Glomerular endothelial cell (primary cell): ENCODE measurements at places on chromosomes 16 and 17.

GRCh38 chr17:76599694-76600460, 14.2 kb upstream of the ST6GALNAC2 start:
- no peak for DNase-seq

DNA sequence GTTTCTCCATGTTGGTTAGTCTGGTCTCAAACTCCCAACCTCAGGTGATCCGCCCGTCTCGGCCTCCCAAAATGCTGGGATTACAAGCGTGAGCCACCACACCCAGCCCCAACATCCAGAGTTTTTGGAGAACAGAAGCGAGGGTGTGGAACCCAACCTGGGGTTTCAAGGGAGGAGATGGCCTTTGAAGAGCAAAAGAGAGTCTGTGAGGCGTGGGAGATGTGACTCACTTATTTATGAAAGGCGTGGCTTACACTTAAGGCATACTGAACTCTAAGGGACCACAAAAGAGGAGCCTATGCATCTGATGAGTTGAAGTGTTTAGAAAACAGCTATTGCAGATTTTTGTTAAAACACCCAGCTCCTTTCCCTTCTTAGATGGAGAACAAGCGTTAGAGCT, 18.9 kb downstream of the ARSG start:
- no peak for DNase-seq

DNA sequence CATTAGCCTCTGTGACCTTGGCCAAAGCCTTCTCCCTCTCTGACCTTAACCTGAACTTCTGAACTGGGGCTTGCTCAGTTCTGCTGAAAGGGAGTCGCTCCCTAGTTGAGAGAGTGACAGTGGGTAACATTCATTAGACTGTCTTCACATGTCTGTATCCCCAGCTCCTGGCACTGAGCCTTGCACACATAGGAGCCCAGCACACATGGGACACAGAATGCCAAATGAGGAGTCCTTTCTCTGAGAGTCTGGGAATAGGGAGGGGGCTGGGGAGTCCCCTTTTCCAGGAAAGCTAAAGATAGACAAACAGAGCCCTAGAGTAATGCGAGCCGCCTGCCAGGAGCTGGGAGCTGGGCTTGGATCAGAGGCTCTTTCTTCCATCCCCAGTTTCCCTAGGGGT, 2.5 kb downstream of the TAC4 start:
- DNase-seq, result no peak

GRCh38 chr17:78258323-78259191, 27.1 kb downstream of the TMEM235 start:
- no peak for DNase-seq

DNA sequence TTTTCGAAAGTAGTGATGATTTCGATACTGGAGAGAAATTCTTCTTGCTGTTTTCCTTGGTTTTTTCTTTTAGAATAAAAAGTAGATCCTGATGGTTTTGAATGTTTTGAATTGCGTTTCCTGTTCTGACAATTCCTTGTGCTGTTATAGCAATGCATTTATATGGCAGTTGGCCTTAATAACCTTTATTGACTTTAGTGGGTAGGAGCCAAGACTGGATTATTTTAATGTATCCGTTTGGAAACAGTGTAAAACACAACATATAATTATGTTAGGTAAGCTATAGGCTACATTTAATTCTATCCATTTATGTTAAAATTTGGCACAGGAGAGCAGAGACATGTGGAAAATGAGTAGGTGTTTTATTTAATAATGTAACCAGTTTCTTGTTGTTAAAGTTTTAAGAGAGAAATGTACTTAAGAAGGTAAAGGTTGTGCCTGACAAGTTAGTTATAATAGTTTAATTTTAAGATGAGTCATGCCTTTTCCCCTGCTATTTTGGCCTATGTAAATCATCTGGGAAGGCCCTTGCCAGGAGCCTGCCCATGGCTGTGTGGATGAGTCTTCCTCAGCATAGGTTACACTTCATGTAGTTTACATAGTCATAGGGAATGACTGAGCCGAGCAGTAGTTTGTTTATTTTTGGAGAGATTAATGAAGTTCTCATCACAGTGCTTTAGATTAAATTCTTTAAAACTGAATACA, 189.9 kb downstream of the FTO start:
- DNase-seq, result no peak

DNA sequence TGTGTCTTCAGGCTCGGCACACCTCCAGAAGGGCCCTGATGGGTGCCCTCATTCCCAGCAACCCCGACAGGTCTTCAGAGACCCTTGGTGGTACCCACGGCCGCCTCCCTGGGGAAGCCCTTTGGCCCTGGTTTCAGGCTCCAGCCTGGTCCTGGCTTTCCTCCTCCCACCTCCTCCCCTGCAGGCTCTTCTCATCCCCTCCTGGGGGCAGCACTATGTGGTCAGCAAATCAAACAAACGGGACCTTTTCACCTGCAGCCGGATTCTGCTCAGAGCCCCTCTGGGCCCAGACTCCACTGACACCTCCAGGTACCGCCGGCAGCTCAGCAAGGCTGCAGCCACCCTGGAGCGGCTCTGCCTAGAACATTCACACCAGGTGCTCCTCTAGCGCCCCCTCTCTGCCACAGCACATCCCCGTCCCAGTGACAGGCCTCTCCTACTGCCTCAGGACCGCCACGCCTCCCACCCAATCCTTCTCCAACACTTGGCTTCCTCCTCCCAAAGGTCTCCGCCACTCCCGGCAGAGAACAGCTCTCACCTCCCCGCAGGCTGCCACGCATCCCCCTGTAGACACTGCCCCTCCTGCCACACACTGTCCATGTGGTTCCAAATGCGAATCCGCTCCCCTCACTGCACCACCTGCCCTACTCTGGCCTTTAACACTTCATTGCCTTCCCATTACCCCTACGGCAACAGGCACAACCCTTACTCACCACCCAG, 12.0 kb downstream of the CORO7 start:
- DNase-seq, result no peak

- DNase-seq, result no peak
Observed at GRCh38 chr17:73841431-73842060, 197.3 kb upstream of the SDK2 start.

- DNase-seq, result no peak
Observed at GRCh38 chr16:56779906-56780305, 50.0 kb downstream of the NUP93 start.

DNA sequence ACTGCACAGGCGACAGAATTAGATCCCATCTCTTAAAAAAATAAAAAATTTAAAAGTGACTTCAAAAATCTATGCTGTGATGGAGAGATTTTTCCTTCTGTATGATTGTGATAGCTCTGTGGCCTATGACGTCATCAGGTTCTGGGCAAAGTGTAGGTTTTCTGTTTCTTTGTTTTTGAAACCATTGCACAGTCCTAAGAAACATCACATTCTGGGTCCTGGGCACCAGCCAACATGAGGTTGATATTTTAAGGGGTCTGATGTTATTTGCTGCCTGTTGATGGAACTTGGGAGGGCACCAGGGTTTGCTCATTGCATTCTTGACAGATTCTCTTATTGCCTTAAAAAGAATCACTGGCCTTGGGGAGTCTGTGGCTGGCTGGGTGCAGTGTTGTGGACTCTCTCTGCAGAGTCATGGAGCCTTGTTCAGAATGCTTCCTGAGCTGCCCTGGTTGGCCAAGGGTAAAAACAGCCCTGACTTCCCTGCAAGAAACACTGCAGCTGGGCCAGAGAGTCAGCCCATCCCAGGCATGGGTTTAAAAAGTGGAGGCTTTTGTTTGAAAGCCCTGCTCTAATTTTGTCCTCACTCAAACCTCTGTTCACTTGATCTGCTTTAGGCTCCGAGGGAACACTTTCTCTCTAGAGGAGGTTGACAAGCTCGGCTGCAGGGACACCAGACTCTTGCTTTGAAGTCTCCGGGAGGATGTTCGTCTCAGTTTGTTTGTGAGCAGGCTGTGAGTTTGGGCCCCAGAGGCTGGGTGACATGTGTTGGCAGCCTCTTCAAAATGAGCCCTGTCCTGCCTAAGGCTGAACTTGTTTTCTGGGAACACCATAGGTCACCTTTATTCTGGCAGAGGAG, 10.5 kb upstream of the CYLD start:
- no peak for DNase-seq

GRCh38 chr17:72254808-72255449, 134.1 kb downstream of the SOX9 start:
- DNase-seq, result no peak

- no peak for DNase-seq
Observed at GRCh38 chr17:13587487-13588338, 14.0 kb downstream of the HS3ST3A1 start.

- no peak for DNase-seq
Observed at GRCh38 chr17:74549343-74549742, 3.4 kb upstream of the CD300C start.

- no peak for DNase-seq
Observed at GRCh38 chr16:48109475-48109874, 46.3 kb downstream of the ABCC12 start.

DNA sequence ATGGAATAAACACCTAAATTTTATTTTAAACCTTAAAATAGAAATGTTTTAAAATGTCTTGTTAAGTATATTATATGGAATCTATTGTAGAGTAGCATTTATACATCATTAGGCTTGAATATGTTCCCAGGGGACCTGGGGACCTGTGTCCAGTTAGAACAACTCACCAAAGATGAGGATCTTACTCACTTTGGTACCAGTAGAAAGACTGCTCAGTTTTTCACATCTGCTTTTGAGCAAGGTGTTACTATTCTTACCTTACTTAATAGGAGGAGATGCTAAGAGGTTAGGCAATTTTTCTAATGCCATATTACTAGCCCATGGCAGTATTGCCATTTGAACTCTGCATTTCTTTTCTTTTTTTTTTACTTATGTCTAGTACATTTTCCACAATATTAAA, 14.7 kb downstream of the STXBP4 start:
- no peak for DNase-seq

GRCh38 chr17:70564006-70564620, 394.8 kb downstream of the KCNJ2 start:
- no peak for DNase-seq

- no peak for DNase-seq
Observed at GRCh38 chr17:76953946-76954345, 85.7 kb downstream of the MGAT5B start.

DNA sequence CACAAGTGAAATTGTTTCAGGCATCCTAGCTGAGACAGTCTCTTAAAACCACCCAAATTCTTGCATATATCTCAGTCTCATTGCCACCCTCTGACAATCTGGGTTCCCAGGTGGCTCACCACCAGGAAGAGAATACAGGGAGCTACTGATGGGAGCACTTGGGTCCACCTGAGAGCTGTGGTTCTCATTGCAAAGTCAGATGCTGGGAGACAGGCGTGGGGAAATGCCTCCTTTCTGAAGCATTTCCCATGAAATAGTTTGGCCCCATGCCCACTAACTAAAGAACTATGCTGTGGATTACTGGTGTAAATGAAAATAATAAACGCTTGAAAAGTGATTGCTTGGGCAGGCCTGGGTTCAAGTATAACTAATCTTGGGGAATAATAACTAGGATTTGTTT, 70.3 kb downstream of the CMC2 start:
- peak; percentile 93 for DNase-seq

DNA sequence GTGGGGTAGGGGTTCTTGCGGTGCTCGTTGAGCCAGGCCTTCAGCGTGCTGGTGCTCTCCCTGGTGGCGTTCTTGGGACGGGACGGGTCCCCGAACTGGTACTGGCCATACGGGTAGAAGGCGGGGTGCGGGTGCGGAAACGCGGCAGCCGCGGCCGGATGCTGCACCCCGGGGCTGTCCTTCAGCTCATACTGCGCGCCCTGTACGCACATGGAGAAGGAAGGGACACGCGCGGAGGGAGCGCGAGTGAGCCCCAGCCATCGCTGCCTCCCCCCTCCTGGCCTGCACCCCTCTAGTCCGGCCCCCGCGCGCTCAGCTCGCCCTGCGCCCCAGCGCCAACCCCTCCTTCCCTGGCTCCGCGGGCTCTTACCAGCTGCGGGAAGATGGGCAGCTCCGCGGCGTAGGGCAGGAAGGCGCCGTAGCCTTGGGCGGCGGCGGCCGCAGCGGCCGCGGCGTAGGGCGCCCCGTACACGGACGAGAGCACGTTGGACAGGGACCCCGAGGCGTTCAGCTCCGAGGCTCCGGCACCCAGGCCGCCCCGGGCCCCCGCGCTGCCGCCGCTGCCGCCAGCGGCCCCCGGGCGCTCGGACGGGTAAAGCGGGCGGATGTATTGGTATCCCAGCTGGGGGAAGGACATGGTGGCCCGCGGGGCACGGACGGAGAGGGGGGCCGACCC, 1.0 kb downstream of the IRX3 start:
- DNase-seq, result no peak

DNA sequence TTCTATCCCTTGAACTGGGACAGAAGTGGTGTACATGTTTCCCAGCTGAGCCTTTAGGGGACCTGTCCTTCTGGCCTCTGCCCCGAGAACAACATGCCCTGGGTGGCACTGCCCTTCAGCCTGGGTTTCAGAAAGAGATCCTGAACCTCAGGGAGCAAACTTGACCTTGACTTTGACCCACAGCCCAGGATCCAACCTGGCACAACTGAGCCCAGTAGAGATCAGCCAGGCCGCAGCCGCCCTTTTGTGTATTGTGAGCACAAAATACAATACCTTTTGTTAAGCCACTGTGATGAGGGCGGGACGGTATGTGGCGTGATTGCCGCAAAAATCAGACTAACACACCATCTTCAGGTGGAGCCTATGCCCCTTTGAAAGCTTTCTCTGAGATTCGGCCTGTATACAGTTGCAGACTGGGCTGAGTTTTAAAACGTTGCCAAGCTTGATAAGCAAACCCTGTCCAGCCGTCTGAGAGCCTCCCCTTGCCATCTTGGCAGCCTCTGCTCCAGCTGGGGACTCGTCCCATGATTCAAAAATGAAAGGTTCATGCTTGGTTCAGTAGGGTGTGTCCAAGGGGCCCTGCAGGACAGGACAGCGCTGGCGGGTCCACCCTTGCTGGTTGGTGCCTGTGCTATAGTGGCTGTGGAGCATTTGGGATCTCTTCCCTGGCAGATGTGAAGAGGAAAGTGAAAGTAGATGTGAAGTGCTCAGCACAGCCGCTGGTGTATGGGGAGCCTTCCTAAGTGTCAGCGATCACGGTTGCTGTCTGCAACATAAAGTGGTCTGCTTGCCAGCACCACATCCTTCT, 40.3 kb downstream of the FOXL1 start:
- DNase-seq, result no peak

- no peak for DNase-seq
Observed at GRCh38 chr16:57485916-57486857, at the start of gene DOK4. DOK4 (minus strand) TSS chr16:57486493; CDS start chr16:57479507, 6,986 bp downstream.
